ENCODE measurements at places on chromosomes 12 and 14.

DNA sequence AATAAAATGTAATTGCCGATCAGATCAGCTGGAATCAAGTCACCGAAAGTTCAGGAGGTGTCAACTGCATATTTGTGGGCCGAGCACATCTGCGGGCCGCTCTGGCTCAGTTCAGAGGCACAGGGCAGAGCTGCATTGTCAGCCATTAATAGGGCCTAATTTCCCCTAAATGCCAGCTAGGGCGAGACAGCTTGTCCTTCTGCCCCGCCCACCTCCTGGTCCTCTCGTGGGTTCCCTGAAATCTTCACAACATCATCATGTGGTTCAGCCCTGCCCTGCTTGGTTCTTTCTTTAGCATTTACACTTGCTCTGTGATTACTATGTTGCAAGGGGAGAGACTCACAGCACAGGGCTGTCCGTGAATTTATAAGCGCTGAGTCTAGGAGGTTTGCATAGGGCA lies 148.9 kb downstream of the CHST11 start:
- DNase-seq = no peak

- DNase-seq = peak; percentile 88
Observed at GRCh38 chr12:124921200-124922031, 7.0 kb upstream of the UBC start.

DNA sequence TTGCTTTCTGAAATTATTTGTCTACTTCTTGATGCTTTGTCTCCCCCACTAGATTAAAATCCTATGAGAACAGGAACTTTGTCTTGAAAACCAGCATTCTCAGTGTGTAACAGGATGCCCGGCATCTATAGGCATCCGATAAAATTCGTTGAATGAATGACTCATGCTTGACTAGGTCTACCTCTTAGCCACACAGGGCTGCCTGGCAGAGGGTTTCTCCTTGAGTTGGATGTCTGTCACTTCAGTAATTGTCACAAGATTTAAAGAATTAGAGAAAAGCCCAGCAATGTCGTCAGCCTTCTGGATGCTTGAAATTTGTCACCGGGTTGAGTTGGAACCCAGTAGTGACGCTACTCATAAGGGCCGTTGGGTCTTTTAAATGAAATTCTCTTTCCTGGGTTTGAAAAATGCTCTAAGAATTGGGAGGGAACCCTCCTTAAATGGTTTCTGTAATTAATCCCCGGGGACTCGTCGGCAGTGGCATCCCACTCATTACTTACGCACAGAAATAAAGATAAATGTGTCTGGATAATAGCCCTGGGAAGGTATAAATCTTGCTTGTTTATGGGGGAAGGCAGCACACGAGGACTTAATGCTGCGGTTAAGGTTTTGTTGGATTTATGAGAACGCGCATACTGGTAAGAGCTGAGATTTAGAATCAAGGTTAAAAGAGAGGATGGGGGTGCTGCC lies 194.1 kb downstream of the AACS start:
- no peak for DNase-seq

DNA sequence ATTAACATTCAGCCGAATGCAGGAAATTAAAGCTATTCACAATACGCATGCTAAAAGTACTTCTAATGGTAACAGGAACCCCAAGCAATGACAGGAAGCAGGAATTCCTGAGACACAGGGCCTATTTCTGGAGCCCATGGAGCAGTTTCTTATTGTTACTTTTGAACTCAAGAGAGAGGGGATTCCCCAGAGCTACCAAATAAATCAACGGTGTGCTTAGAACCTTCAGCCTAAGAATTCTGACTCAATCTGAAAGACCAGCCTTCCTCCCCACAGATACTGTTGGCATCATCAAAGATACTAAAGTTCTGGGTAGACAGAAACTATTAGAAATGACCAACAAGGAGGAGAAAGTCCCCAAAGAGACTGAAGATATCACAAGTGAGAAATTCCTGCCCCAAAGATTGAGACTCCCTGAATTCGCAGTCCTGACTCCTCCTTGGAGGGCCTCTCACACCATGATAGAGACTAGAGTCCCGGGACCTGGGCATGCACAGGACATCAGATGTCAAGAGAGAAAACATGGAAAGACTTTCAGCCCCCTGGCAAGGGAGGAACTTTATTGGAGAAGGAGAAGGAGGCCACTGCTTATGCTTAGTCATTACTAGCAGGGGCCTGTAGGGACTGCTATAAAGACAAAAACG lies 32.7 kb downstream of the RTRAF start:
- DNase-seq = no peak

DNA sequence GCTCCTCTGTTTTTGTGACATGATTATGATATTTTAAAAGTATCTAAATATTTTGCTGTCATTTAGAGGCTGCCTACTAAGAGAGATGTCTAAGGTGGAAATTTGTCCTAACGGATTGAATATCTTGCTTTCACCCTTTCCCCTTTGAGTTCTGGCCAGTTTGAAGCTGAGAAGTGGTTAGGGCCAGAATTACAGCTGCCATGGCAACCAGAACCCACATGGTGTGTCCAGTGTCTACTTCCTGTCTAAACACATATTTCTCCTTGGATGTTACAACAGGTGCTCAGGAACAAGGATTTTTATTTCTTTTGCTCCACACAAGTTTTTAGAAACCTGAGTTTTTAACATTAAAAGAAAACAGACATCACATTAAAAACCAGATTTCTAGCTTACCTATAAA lies 335.1 kb upstream of the OR4E1 start:
- no peak for DNase-seq

- DNase-seq = no peak
Observed at GRCh38 chr12:9732921-9733461, at the start of gene CLECL1. CLECL1 (minus strand) TSS chr12:9733097.

DNA sequence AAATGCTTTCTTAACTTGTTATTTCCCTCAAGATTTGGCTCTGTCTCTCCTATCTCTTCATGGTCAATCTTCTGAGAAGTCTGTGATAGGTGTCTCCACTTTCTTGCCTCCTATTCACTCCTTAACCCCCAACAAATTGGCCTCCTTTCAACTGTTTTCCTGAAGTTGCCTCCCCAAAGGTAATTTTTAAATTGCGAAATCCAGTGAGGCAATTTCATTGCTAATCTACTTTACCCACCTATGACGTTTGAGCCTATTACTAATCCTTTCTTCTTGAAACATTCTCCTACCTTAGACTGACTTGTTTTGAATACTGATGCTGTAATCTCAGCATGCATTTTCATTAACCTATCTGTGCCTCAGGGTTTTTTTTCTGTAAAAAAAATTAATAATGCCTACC lies 6.0 kb upstream of the KCNH5 start:
- no peak for DNase-seq

- no peak for DNase-seq
Observed at GRCh38 chr14:43338713-43339112, 1168.4 kb downstream of the FSCB start.

GRCh38 chr12:59583003-59583712 lies 12.7 kb upstream of the SLC16A7 start:
- no peak for DNase-seq

GRCh38 chr12:75606956-75607355 lies 95.5 kb upstream of the KRR1 start:
- DNase-seq = no peak

DNA sequence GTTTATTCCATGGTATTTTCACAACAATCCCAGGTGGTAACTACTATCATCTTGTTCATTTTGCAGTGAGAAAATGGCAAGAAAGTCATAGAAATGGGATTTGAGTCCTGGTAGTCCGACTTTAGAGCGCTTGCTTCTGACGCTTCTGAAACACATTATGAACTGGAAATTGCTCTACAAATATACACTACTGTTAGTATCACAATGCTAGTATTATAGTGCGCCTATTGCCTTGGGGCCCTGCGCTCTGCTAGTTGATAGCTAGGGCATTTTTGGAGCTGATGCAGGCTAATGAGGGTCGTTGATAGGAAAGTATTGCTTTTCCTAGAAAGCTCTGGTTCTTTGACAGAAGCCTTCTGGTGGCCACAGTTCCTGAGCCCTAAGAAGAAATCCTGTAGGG lies 61.0 kb downstream of the ETV6 start:
- DNase-seq = no peak

- no peak for DNase-seq
Observed at GRCh38 chr12:71214511-71215285, 56.9 kb upstream of the TSPAN8 start.

DNA sequence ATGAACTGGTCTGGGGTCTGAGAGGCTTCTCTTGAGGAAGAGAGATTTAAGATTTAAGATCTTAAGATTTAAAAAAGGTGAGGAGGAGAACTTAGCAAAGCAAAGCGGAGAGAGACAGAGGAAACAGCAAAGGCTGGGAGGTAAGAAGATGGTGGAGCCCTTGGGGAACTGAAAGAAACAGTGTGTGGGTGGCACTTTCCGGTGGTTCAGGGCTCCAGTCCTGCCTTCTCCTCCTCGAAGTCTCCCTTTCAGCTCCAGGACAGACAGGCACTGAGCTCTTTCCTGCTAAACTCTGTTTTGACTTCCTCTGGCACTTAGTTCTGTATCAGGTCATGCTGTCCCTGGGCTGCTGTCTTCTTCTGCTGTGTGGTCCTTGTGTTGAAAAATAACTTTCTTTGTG lies 298.7 kb upstream of the SRRM4 start:
- no peak for DNase-seq

GRCh38 chr12:113471619-113472171 lies at the start of gene LHX5:
LHX5 (minus strand) TSS chr12:113471871; CDS start chr12:113471498, 373 bp downstream.
- no peak for DNase-seq

DNA sequence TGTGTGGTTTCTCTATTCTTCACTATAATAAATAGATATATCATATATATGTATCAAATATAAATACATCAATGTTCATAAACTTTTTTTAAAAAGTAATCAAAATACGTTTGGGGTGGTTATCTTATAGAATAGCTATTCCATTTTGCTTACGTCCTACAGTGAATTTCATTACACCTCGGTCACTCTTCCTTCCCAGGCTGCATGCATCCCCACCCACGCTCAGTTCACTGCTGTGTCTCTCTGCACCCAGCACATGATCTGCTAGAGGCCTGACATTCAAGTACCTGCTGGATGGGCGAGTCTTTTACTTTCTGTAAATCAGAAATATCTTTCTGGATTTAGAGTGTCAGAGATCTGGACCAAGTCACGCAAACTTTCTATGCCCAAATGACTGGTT lies 3.6 kb downstream of the STX2 start:
- no peak for DNase-seq

GRCh38 chr12:108856428-108857157 lies 790 bp downstream of the SSH1 start:
- DNase-seq = peak; percentile 77

DNA sequence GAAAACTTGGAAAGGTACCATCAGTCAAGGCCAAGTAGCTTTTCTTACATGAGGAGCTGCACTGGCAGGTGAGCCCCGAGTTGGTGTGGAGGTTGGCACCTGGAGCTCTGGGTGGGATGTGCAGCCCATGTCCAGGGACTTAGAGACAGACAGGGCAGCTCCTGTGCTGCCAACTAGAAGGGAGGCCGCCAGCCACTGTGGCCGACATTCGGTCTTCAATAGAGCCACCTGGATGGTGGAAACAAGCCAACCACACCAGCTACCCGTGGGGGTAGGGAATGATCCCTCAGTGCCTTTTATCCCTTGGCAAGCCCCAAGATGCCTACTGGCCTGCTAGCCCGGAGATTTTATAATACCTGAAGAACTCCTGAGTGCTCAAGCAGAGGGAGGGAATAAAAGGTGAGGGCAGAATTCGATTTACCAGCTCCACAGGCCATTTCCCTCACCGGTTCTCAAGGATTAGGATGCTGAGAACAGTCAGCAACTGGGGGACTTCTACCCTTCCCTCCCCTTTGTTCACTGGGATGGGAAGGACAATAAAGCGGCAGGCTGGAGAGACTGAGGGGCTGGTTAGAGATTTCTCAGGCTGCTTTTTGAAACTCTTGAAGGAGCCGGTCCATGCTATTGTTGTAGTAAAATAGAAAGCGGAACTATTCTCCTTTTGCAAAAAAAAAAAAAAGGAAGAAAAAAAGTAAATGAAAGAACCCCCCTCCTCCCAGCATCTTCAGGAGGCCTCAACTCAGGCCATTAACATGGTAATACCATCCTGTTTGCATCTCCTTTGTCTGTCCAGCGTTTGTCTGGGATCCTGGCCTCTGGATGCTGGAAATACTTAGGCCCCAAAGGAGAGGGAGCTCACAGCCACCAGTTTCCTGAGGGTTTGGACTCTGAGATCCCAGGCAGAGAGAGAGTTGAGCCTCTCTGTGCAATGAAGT lies 321.6 kb downstream of the ZFP36L1 start:
- no peak for DNase-seq

DNA sequence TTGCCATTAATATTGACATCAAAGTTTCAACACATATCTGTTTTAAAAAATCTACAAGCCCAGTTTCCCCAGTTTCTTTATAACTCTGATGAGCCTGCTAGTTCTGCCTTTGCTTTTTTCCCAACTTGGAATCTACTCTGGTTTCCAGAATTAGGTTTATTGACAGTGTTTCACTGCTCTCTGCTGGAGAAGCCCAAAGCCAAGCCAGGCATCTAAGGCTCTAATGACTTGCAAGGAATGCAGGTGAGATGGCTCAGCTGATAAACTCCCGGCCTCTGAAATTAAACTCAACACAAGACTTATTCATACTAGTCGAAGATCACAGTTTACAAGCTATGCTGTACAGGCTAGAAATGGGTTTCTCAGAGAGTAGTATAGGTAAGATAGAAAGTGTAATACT lies 54.3 kb downstream of the HMGA2 start:
- DNase-seq = no peak

DNA sequence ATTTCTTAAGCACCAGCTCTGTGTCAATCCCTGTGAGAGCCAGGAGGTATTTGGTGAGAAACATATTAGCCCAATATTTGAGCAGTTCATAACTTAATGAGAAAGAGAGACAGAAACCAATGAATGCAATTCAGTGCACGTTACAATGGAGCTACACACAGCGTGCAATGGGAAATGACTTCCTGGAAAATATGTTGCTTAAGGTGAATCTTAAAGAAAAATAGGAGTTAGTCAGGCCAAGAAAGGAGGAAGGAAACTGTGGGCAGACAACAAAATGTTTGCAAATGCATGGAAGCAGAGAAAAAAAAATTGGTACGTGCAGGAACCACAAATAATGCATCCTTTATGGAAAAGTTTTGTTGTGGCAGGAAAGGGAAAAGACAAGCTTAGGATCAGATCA lies 481.7 kb downstream of the BCAT1 start:
- DNase-seq = no peak

DNA sequence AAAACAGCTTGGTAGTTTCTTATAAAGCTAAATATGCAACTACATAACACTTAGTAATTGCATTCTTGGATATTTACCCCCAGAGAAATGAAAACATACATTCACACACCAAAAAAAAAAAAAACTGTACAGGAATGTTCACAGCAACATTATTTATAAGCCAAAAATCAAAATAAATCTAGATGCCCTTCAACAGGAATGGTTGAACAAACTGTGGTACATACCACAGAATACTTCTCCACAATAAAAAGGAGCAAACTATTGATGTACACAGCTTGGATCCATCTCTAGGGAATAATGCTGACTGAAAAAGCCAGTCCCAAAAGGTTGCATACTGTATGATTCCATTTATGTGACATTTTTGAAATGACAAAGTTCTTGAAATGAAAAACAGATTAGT lies 62.1 kb upstream of the SLC38A4 start:
- DNase-seq = no peak

DNA sequence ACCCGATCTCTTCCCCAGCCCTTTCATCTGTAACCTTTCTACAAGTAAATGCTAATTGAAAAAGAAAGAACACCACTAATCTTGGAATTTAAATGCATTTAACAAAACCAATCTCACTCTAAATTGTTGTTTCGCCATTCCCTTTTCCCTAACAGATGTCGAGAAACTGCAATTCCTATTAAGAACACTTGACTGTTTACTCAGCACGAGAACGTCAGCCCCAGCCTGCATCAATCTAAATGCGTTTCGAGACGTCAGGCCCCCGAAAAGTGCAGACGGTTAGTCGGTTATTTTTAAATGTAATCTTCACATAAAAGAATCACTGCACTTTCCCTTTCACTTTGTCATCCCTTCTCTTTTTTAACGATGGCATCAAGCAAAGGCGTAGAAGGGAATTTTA lies 837.6 kb downstream of the VRK1 start:
- peak; percentile 14 for DNase-seq

Data from stimulated activated CD4-positive, alpha-beta T cell treated with anti-CD3 and anti-CD28 coated beads, Interleukin-4, amount 100 ng/mL, for 24 hours (primary cell).